ENCODE measurements at places on chromosomes 6 and 20.

- peak; percentile 8 for DNase-seq
These were observed 80.2 kb downstream of the SYTL3 start for GRCh38 chr6:158729906-158730540.

- DNase-seq: no peak
These were observed 66.1 kb downstream of the EFCAB8 start for GRCh38 chr20:32924781-32925180.

DNA sequence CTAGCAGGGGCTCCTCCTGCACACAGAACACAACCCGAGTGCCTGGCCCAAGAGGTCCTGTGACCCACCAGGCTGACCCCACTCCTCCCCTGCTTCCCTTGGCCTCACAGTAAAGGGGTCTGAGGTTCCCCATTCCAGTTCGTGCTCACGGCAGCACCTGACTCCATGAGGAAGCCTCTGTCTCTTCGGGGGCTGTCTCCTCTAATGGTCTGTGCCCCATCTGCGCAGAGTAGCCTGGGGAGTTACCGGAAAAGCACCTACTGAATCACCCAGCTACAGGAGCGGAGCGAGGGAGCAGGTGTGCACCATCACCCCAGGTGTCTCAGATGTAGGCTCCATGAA is 93.2 kb downstream of the ASXL1 start:
- no peak for DNase-seq

GRCh38 chr6:111894272-111894671 is 21.0 kb upstream of the FYN start:
- peak; percentile 51 for DNase-seq

GRCh38 chr6:31970604-31971271 is 1.2 kb downstream of the DXO start:
- DNase-seq: peak; percentile 1

DNA sequence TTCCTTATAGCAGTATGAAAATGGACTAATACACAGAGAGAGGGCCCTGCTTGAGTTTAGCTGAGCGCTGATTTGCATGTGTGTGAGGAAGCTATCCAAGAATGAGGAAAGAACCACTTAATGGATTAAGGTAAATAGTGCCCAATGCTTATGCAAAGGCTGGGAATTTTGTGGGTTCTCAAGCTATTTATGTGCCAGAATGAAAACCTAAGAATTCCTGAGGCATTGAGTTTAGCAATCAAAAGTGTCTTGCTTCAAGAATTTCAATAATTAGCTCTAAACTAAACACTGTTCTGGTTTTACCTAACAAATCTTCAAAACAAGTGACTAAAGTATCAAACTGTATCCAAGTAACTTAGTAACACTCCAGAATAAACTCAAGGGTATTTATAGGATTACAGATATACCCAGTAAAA is 7.0 kb upstream of the OR14J1 start:
- no peak for DNase-seq

DNA sequence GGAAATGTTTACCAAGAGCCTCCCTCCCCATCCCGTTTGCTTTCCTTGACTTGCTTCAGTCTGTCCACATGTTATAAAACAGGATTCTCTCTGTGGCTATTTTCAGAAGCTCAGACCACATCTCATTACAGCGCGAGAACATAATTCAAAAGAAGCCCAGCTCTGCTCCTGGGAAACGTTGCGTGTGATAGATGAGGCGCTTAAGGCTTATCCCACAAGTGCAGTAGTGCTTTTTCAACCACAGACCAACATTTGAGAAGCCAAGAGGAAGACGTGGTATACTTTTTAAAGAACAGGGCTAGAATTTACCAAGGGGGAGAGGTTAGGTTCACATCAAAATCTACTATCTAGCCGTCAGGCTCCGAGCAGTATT is 239.5 kb downstream of the SLC24A3 start:
- DNase-seq: no peak

GRCh38 chr6:22361576-22361975 is 64.7 kb upstream of the PRL start:
- no peak for DNase-seq

DNA sequence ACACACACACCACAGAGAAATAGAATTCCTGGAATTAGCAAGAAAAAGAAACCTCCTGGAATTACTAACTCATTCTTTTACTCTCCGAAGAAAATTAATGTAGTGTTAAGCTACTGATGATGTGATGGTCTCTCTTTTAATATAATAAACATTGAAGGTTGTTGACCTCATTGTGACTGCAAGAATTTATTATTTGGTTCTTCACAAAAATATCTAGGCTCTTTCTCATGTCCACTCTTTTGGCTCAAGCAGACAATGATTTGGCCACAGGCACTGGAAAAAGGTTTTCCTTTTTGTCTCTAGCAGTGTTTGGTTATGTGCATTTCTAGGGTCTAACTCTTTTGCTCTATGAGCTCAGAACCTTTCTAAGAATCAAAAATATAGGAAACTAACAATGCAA is 811.9 kb downstream of the TENT5A start:
- peak; percentile 19 for DNase-seq
